ENCODE measurements at places on chromosomes 13 and 19.

GRCh38 chr19:32519023-32519422 is 62.0 kb upstream of the PDCD5 start:
- no peak for DNase-seq

DNA sequence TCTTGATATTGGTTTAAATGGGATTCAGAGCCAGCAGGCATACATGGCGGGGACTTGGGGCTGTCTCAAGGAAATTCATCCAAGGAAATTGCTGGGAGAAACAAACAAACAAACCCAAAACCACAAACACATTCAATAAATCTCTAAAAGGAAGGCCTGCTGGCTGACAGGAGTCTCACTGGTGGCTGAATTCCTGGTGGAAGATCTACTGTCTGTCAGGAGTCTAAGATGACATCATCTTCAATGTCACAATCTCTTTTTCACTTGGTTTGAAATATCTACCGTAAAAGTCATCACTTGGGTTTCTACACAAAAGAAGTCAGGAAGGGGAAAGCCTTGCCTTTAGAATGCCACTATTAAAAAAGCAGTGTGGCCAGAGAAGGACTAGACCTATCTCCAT is 87.9 kb downstream of the KLF5 start:
- DNase-seq = no peak

DNA sequence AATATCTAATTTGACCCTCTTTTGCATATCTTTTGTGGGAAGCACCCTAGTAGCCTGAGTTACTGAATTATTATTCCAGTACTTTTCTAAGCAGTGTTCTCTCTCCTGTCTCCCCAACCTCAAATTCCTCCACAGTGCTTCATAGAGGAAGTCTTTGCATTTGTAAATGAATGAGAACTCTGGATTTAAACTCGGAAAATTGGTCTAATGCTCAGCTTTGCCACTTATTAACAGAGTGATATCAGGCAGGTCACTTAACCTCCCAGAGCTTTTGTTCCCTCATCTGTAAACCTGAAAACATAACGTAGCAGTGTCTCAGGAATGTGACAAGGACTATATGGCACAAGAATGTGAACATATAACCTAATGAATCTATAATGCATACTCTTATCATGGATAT is 26.2 kb downstream of the FREM2 start:
- DNase-seq = no peak

DNA sequence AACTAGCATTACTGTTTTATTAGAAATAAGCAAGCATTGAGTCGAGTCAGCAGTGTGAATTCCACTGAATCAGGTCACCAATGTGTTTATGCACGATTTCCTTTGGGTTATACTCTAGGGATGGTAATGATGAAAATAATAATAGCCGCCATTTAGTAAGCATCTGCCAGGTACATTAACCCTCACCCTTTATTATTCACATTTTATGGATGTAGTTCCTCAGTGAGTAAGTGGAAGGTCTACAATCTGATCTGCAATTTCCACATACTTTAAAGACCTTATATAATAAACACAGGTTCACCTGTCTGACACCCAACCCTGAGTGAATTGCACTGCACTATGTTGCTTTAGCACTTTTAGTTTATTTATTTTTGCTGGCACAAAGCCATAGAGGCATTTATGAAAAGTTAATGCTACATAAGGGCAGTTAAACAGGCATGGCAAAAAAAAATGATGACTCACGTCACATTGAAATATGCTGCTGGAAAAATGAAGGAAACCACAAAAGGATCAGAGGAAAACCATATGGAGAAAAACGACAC is 122.4 kb downstream of the TRPC4 start:
- DNase-seq = peak; percentile 44

DNA sequence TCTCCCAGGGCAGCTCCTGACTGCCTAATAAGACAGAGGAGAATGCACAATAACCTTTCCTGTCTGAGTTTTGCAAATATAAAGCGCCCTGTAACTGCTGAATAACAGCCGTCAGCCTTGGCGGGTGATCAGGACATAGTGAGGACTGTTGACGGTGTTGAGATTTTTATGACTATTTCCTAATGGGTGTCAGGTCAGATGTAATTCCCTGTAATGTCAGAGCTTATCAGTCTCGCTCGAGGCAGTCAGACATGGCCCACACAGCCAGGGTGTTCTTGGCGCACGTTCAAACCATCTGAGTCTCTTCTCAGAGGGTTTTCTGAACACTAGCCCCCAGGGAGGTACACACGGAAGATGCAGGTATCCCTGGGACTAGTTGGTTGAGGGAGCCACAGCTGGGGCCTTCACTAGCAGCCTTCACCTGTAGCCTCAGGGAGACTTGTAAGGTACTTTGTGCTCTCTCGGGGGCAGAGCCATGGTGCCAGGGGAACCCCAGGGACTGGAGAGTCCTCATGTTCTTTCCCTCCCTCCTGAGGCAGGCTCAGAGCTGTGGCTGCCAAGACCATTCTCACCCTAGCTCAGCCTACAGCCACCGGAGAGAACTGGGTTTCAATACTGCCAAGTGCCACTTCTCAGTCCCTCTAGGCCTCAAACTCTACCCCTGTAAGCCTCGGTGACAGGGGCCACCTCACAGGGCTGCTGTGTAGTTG is 213.1 kb downstream of the UQCRFS1 start:
- DNase-seq = no peak

- DNase-seq = no peak
Measured at GRCh38 chr13:42219051-42219450, 52.9 kb upstream of the AKAP11 start.

DNA sequence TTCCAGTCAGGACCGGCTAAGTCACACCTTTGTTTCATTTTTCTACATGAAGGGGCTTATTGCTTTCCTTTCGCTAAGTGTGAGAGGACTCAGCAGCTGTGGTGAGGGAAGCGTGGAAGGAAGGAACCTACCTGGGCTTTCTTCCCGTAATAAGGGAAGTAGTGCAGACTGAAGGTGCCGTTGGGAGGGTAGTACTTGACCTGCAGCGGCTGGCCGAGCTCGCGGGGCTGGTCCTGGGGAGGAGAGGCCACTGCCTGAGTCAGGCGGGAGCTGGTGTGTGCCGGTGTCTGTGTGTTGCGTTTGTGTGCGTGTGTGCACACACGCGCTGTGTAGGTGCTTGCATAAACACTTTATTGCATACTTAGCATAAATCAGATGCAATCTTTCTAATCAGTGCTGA is 7.7 kb downstream of the ATP4B start:
- no peak for DNase-seq

DNA sequence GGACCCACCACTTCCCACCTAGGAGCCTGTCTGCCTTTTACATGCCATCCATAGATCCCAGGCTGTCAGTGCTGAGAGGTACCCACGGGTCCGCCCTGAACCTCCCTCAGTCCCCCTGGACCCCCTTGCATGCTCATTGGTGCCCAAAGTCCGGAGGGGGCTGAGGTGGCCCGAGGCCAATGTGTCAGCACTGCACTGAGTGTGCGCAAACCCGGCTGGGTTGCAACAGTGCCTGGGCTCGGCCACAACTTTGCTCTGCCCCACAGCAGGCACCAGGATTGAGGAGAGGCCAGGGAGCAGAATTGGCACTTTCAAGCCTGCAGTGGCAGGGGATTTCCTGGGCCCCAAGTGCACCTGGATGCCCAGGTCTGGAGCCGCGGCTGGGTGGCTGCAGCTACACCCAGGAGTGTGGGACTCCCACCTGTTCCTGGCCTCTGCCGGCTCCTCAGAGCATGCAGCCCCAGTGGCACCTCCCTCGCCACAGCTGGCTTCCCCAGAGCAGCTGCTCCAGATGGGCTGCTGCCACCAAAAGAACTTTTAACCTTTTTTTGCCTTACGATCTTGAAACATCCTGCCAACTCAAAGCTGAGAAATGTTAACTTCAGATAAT is 837.0 kb downstream of the SLITRK6 start:
- DNase-seq = no peak
